Activated naive CD4-positive, alpha-beta T cell (primary cell): ENCODE measurements at places on chromosomes 3 and 15.

DNA sequence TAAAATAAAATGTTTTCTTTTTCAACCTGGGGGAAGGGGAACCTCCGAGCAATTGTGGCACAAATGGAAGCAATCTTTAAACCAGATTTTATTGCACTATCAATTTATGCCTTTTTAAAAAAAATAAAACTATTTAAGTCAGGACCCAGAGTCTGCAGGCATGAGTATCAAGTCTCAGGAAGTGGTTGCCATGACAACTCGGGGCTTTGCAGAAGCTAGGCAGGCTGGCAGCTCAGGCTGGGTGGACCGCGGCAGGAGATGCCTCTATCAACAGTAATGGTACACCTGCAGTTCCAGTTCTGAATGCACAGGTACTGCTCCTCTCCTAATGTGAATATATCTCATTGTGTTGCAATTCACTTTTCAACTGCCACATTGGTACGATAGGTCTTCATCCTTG, 447.7 kb downstream of the GABRG3 start:
- no peak for DNase-seq

DNA sequence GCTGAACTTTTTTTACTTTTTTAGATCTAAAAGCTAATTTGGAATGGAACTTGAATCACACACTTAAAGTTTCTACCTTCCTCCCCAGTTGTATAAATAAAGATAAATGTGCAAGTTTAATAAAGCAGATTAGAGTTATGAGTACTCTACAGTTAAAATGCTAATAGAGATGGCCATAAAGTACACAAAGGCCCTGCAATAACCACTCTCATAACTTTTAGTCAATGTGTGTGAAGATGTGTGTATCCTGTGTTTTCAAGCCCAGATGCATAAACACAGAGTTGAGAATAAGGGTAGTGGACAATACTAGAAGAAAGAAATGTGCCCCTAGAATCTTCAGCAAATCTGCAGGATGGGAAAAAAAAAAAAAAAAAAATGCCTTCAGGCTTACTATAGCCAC, 45.3 kb downstream of the TOP2B start:
- no peak for DNase-seq

- no peak for DNase-seq
Measured at GRCh38 chr15:66789029-66790025, 87.3 kb downstream of the SMAD6 start.

- DNase-seq, result no peak
Measured at GRCh38 chr3:172646439-172647015, 64.3 kb downstream of the NCEH1 start.

DNA sequence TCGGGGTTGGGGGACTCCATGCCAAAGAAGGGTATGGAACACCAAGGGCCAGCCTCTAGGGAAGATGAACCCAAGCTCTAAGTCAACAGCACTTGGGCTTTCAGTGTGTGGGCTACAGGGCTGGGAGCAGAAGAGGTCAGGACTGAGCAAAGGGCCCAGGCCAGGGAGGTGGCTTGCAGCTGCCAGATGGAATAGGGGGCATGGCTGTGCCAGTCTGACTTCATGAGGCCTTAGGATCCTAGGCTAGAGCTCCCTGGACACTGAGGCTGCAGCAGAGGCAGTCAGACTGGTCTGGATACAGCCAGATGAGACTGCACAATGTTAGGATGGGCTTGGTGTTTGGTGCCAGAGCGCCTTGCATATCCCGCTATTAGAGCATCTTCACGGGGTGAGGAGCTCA, 3.8 kb downstream of the RASGRF1 start:
- DNase-seq, result no peak

DNA sequence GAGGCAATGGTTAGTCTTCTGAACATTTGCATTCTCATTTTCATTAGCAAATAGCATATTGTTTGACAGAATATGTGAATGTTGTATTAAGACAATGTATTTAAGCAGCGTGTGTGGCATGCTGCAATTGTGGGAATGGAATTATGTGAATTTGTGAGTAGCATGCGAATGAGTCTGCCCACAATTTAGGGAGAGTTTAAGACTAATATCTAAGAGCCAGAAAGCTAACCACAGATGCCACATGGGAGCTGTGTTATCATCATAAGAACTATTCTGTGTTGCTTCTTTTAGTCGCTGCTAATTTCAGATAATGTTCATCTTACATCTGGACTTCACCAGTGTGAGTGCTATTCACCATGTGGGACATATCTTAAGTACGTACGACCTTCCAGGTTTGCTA, 494.5 kb downstream of the RBMS3 start:
- DNase-seq, result no peak
